ENCODE measurements at places on chromosomes 1 and 21.

DNA sequence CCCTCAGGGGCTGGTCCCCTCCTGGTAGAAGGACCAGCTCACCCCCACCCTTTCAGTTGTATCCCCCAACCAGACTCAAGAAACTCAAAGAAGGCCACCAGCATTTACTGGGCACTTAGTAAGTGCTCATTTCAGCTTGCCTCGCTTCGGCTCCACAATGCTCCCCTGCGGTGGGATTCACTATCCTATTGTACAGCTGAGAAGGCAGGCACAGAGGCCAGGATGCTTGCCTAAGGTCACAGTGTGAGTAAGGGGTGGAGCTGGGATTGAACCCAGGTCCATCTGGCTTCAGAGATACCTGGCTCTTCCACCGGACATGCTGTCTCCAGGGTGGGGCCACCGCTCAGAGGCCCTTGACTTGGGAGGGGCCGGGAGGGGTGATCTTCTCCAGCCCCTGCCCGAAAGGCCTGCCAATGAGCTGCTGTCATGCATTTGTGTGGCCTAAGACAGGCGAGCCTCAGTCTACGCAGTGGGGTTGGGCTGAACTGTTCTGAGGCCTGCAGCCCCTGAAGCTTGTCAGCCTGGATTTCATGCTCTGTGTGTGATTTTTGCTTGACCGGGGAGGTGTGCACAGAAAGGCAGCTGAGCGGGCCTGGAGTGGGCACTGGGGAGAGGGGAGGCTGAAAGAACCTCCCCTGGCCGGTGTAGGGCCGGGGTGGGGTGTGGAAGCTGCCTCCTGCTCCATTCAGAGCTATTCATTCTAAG, 48.1 kb downstream of the DMRTB1 start:
- DNase-seq = no peak

- DNase-seq = no peak
Observed at GRCh38 chr1:182688436-182689205, 4.2 kb upstream of the RGS8 start.

DNA sequence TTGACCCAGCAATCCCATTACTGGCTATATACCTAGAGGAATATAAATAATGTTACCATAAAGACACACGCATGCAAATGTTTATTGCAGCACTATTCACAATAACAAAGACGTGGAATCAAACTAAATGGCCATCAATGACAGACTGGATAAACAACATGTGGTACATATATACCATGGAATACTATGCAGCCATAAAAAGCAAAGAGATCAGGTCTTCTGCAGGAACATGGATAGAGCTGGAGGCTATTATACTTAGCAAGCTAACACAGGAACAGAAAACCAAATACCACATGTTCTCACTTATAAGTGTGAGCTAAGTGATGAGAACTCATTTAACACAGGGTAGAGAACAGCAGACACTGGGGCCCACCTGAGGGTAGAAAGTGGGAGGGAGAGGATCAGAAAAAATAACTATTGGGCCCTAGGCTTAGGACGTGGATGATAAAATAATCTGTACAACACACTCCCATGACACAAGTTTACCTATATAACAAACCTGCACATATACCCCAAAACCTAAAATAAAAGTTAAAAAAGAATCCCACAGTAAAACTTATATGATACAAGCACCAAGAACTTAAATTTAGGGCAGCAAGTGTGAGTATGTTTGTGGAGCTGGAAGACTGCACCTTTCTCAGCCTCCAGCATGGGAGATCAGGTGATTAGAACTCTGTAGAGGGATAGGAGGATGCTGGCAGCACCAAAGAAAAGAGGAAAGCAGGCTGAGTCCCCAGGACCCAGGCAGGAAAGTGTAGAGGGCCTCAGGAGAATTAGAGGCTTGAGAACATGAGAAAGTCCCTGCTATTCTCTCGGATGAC, 320.8 kb upstream of the USP24 start:
- DNase-seq = no peak

GRCh38 chr1:41906943-41907342, 11.8 kb downstream of the HIVEP3 start:
- DNase-seq = no peak

DNA sequence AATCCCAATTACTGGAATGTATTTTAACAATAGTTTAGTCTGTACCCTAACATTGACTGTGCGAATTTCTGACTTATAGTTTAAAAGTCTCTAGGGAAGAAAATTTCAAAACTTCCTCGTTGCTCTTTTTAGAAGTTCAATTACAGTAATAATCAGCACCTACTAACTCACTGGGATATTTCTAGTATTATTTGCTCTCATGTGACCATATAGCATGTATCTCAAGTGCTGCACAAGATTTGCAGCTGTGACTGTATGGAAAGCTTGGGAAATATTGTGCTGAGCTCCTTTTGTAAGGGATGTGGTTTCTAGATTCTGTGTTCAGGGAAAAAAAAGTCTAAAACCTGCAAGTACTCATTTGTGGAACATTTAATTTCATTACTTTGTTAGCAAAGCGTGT, 153.1 kb downstream of the ST6GALNAC3 start:
- no peak for DNase-seq

GRCh38 chr21:46214478-46215340, 13.9 kb downstream of the LSS start:
- DNase-seq = no peak
